Ascending aorta (tissue), 2 donors: ENCODE measurements at places on chromosomes 16 and 17.
A peak's percentile ranks its signal among the peaks of the same experiment; 100 is the strongest.

GRCh38 chr17:79696610-79696982, 34.1 kb upstream of the ENPP7 start:
- H3K4me3 ChIP-seq = no peak overlapping the region
- peaks cover 7% of the 10 kb centered on the region for H3K4me1 ChIP-seq
- peaks cover under 1% of the 10 kb centered on the region for H3K27me3 ChIP-seq
- no peaks in the 10 kb centered on the region for H3K36me3 ChIP-seq
- no peak for DNase-seq

DNA sequence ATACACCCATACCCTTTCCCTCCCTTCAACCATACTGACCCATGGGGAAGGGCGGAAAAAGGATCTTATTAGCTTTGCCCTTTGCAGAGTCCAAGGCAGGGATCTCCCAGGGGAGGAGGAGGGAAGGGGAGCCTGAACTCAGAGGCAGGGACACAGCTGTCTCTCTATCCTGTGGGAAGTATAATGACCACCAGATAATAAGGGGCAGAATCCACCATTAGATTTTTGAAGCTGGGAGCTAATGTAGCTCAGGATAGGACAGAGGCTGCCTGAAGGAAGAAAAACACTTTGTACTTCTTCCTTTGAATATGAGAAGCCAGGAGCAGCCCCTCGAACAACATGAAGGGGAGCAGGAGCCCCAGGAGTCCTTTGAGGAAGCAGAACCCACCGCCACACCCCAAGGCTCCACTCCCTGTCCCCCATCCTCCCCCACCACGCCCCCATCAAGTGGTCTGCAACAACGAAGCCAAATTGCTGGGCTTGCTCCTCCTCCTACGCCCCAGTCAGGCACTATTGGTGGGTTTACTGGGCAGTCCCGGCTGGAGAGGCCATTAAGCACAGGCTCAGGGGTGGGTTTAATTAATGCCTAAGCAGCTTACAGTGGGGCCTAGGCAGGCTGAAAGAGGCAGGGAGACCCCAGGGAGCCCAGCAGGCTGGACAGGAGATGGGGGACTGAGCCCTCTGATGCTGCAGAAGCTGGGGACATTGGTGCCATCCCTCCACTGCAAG, 5.3 kb downstream of the MPP2 start:
- H3K4me1 ChIP-seq = peaks cover 18% of the 10 kb centered on the region
- peaks cover 8% of the 10 kb centered on the region for H3K36me3 ChIP-seq
- no peak overlapping the region for H3K27ac ChIP-seq
- H3K4me3 ChIP-seq = no peak overlapping the region
- H3K27me3 ChIP-seq = no peaks in the 10 kb centered on the region
- DNase-seq = no peak

DNA sequence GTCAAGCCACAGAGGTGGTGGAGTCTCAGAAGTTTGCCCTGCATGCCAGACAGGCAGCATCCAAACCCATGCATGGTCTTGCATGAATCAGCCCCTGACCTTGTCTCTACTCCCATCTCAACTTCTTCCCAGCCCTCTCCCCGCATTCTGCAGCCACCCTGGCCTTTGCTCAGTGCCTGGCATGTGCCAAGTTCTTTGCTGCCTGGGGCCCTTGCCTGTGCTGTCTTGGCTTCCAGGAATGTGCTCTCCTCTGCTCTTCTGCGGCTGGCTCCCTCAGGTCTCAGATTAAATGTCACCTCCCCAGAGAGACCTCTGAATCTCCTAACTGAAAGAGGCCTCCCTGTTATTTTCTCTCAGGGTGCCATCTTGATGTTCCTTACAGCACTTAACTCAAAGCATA, 17.6 kb downstream of the DRC3 start:
- no peaks in the 10 kb centered on the region for H3K36me3 ChIP-seq
- no peaks in the 10 kb centered on the region for H3K4me1 ChIP-seq
- DNase-seq = no peak
- H3K27ac ChIP-seq = no peak overlapping the region
- H3K4me3 ChIP-seq = no peak overlapping the region

- no peak overlapping the region for H3K4me3 ChIP-seq
- H3K27ac ChIP-seq = no peak overlapping the region
- H3K27me3 ChIP-seq = no peaks in the 10 kb centered on the region
- H3K4me1 ChIP-seq = no peaks in the 10 kb centered on the region
Measured at GRCh38 chr16:86222965-86223551, 287.3 kb upstream of the FOXF1 start.

DNA sequence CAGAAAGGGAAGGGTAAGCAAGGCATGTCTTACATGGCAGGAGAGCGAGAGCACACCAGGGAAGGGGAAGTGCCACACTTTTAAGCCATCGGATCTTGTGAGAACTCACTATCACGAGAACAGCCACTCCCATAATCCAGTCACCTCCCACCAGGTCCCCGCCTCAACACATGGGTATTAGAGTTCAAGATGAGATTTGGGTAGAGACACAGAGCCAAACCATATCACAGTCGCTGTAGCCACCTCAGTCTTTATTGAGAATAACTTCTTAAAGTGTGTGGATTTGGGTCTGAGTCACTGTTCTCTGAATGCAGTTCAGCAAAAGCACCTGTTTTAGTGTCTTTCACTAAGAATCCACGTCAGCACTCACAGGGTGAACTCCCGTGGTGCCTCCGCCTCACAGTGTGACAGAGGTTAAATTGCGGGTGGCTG, 195.2 kb upstream of the CHMP6 start:
- no peaks in the 10 kb centered on the region for H3K27me3 ChIP-seq
- no peak overlapping the region for H3K4me3 ChIP-seq
- H3K36me3 ChIP-seq = no peaks in the 10 kb centered on the region
- H3K27ac ChIP-seq = no peak overlapping the region
- peaks cover 10% of the 10 kb centered on the region for H3K4me1 ChIP-seq

GRCh38 chr16:12358898-12359297, 382.4 kb downstream of the SNX29 start:
- no peaks in the 10 kb centered on the region for H3K4me1 ChIP-seq
- no peak overlapping the region for H3K4me3 ChIP-seq
- H3K36me3 ChIP-seq = no peaks in the 10 kb centered on the region
- no peak overlapping the region for H3K27ac ChIP-seq

DNA sequence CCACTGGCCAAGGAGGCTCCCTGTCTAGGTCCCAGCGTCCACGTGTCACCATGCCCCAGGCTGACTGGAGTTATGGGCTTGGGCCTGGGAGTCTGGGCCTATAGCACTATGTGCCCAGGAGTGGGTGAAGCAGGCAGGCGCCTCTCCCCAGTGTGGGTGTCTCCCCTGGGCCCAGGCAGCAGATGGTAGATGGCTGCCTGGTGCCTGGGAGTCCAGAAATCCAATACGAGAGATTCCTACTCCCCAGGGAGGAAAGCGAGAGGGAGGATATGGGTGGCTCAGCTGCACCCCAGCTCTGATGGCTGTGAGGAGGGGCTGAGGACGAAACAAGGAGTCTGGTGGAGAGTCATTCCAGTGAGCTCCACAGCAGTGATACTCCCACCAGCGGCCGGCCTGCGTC, 5.0 kb downstream of the KCNH6 start:
- DNase-seq = no peak
- H3K4me1 ChIP-seq = no peaks in the 10 kb centered on the region
- no peak overlapping the region for H3K27ac ChIP-seq
- no peak overlapping the region for H3K4me3 ChIP-seq
- no peaks in the 10 kb centered on the region for H3K36me3 ChIP-seq

GRCh38 chr16:61892531-61892930, 143.7 kb downstream of the CDH8 start:
- H3K4me1 ChIP-seq = no peaks in the 10 kb centered on the region
- H3K4me3 ChIP-seq = no peak overlapping the region
- DNase-seq = no peak
- H3K27me3 ChIP-seq = no peaks in the 10 kb centered on the region
- H3K27ac ChIP-seq = no peak overlapping the region
- no peaks in the 10 kb centered on the region for H3K36me3 ChIP-seq

GRCh38 chr17:52120465-52120864, 38.0 kb downstream of the CA10 start:
- no peak for DNase-seq
- H3K27me3 ChIP-seq = no peaks in the 10 kb centered on the region
- no peaks in the 10 kb centered on the region for H3K4me1 ChIP-seq
- no peak overlapping the region for H3K4me3 ChIP-seq
- H3K27ac ChIP-seq = no peak overlapping the region

DNA sequence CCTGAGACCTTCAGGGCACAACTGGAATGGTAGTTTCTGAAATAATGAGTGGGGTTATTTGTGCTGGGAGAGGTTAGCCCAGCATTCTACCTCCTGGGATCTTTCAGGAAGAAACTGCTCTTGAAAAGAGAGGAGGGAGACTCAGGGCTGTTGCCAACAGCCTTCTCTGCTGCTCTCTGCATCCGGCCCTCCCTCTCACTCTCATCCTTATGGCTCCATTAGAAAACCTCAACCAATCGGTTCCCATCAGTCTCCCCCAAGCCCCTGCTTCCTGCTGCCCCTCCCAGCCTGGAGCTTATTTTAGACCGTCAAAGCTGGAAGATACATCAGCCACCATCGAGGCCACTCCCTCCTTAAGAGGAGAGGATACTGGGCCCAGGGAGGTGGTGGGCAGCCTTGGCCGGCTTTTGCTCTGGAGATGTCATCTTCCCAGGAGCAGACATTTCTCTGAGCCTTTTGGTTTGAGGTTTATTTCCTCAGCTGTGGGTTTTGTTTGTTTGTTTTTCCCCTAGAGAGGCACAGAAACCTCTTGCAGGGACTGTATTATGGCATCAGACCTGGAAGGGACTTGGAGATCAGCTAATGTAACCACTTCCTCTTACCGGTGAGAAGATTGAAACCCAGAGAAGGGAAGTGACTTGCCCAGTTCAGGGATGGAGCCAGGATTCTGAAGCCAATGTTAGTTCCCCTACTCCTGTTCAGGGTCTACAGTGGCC, 2.7 kb downstream of the MPRIP start:
- H3K4me3 ChIP-seq = peak overlapping the region; percentile 75
- H3K27ac ChIP-seq = peak overlapping the region; percentile 90
- peak; percentile 66 for DNase-seq
- no peaks in the 10 kb centered on the region for H3K27me3 ChIP-seq

DNA sequence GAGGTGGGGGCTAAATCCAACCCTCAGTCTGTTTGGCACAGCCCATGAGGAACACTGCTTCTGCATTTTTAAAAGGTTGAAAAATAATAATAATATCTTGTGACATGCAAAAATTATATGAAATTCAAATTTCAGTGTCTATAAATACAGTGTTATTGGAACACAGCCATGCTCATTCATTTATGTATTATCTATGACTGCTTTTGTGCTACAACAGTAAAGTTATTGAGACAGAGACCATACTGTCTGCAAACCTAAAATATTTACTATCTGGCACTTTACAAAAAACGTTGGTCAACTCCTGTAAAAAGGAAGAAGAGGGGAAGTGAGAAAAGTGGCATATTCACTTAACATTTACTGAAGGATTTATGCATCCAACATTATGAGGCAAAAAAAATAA, 3.1 kb downstream of the ABCA5 start:
- DNase-seq = no peak
- H3K27me3 ChIP-seq = no peaks in the 10 kb centered on the region
- no peak overlapping the region for H3K4me3 ChIP-seq
- no peak overlapping the region for H3K27ac ChIP-seq
- no peaks in the 10 kb centered on the region for H3K4me1 ChIP-seq
- H3K36me3 ChIP-seq = no peaks in the 10 kb centered on the region

DNA sequence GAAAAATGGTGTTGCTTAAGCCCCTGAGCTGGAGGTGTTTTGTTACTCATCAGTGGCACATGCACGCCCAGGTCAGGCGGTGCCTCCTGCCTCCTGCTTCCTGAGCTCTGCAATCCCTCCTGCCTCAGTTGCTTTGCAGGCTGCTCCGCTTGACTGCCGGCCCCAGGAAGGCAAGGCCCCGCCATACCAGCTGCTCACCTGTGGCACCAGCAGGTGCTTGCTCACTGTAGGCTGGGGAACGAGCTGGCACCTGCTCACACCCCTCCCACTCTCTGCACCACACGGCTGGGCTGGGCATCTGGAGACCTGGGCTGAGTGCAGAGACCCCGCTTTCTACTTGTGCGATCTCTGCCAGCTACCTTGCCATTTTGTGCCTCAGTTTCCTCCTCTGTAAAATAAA, 200.2 kb downstream of the RBFOX3 start:
- DNase-seq = no peak
- no peaks in the 10 kb centered on the region for H3K4me1 ChIP-seq
- peaks cover 12% of the 10 kb centered on the region for H3K27me3 ChIP-seq
- H3K4me3 ChIP-seq = no peak overlapping the region
- no peak overlapping the region for H3K27ac ChIP-seq

GRCh38 chr16:870856-871561, 70.5 kb upstream of the GNG13 start:
- no peak overlapping the region for H3K27ac ChIP-seq
- peaks cover 79% of the 10 kb centered on the region for H3K36me3 ChIP-seq
- H3K4me3 ChIP-seq = no peak overlapping the region
- H3K27me3 ChIP-seq = no peaks in the 10 kb centered on the region
- DNase-seq = no peak

- H3K27me3 ChIP-seq = no peaks in the 10 kb centered on the region
- H3K27ac ChIP-seq = no peak overlapping the region
- no peak for DNase-seq
- H3K4me1 ChIP-seq = no peaks in the 10 kb centered on the region
- no peak overlapping the region for H3K4me3 ChIP-seq
Measured at GRCh38 chr17:27664606-27664965, 33.6 kb downstream of the LGALS9 start.

DNA sequence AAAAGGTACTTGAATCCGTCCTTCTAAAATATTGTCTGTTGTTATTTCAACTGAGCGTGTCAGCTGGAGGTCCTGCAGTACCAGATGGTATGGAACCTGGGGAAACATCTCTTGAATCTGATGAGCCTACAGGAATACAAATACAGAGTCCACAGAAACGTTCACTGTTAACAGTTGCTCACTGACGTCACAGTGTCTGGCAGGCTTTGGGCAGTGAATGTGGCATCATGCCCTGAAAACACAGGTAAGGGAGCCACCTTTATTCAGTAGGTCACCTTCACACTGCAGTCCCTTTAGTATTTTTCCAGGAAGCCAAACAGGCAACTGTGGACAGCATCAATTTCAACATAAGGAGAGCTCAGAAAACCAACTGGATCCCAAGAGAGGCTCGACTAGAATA, 56.1 kb downstream of the AMFR start:
- DNase-seq = no peak
- H3K27ac ChIP-seq = no peak overlapping the region
- peaks cover 38% of the 10 kb centered on the region for H3K36me3 ChIP-seq
- H3K27me3 ChIP-seq = no peaks in the 10 kb centered on the region

DNA sequence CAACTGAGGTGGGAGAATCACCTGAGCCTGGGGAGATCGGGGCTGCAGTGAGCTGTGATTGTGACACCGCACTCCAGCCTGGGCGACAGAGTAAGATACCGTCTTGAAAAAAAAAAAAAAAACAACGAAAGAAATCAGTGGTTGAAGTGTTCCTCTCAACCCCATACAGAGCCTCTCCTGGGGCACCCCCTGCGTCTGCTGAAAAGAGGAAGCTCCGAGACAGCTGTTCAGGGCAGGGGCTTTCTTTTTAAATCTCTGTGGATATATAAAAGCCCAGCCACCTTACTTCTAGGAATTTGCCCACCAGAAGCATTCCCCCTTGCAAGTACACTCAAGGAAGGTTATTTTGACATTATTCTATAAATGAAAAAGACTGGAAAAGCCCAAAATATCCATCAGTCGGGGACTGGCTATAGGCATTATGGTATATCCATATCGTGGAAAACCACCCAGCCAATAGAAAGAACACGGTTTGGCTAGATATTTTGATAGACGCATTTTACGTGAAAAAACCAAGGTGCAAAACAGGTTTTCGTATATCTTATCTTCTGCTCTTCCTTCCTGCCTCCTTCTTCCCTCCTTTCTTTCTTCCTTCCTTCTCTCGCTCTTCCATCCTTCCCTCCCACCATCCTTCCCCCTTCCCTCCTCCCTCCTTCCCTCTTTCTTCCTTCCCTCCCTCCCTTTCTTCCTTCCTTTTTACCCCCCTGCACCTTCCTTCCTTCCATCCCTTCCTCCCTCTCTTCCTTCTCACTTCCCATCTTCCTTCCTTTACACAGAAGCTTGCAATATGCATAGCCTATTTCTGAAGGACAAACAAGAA, 9.2 kb upstream of the CCL22 start:
- no peak for DNase-seq
- H3K36me3 ChIP-seq = no peaks in the 10 kb centered on the region
